ENCODE measurements at places on chromosomes 2 and 18.
A peak's percentile ranks its signal among the peaks of the same experiment; 100 is the strongest.

DNA sequence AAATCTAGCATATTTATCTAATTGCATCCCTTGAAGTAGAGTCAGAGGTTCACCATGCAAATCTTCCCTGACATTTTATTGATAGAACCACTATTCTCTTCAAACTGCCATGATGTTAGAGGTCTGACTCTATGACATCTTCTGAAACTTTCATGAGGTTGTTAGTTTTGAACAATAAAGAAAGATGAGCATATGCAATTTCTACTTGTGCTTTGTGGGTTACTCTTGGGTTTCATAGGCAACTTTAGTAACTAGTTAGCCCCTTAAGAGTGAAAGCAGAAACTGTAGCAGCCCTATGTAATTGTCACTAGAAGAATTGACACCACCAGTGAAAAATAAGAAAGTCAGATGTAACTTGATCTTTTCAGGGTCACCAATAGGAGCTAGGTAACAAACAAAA, 53.1 kb upstream of the ZEB2 start:
- no peak for DNase-seq

DNA sequence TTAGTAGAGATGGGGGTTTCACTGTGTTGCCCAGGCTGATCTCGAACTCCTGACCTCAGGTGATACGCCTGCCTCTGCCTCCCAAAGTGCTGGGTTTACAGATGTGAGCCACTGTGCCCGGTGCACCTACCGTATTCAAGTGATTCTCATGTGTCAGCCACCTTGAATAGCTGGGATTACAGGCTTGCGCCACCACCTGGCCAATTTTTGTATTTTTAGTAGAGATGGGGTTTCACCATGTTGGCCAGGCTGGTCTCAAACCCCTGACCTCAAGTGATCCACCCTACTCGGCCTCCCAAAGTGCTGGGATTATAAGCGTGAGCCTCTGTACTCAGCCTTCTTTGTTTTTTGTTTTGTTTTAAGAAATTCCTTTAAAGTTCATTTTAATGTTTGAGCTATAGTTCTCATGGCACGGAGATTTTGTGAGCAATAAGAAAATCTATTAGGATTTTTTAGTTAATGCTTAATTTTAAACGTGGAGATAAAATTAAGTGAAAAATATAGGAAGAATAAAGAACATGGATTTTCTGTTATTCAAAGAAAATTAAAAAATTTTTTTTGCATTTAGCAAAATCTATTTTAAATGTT, 242.6 kb downstream of the PHLPP1 start:
- DNase-seq = no peak

GRCh38 chr2:53527056-53527455, 240.5 kb upstream of the CHAC2 start:
- no peak for DNase-seq

- DNase-seq = no peak
Observed at GRCh38 chr2:202700075-202700901, 65.5 kb downstream of the FAM117B start.

GRCh38 chr2:238499731-238500580, 73.2 kb downstream of the ASB1 start:
- DNase-seq = no peak

- peak; percentile 83 for DNase-seq
Observed at GRCh38 chr2:6773007-6773693, 92.6 kb downstream of the CMPK2 start.

DNA sequence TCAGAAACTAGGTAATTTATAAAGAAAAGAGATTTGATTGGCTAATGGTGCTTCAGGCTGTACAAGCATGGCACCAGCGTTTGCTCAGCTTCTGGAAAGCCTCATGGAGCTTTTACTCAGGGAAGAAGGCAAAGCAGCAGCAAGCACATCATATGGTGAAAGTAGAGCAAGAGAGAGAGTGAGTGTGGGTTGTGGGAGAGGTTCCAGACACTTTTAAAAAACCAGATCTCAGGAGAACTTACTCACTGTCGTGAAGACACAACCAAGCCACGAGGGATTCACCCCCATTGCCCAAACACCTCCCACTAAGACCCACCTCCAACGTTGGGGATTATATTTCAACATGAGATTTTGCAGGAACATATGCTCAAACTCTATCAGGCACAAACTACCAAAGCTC, 554.6 kb upstream of the TNP1 start:
- no peak for DNase-seq

DNA sequence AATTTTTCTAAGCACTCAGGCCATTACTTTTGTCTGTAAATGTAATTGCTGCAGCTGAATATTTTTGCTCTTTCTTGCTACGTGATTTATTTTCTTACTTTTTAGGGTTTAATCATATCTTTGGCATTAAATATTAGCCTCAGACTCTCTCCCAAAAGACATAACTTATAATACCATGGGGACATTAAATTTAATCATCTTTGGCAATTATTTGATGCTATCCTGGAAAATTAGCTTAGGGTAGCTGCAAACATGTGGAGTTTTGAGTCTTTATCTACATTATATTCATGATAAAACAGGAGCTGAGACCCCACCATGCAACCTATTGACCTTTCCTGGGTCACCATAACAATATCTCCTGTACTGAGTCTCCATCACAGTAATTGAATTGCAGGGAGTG, 59.1 kb upstream of the EDAR start:
- DNase-seq = no peak

- no peak for DNase-seq
Observed at GRCh38 chr2:235551965-235552364, 58.1 kb downstream of the AGAP1 start.

DNA sequence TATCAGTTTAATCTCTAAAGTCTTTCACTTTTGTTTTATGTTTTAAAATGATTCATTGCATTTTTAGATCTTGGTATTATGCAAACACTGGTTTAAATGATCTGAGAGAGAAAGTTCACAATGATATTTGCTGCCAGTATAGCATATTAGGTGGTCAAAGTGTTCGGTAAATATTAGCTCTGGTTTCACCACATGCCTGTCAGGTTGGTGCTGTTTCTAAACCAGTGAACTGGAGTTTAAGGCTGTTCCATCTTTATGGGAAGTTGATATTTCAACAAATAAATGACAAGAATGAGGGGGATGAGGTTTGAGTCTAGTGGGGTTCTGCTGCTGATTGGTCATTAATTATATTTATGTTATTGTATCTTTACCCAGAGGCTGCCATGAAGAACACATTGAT, 436.4 kb downstream of the DCDC2C start:
- DNase-seq = no peak

GRCh38 chr2:44135771-44136170, 32.9 kb upstream of the PPM1B start:
- no peak for DNase-seq

- no peak for DNase-seq
Observed at GRCh38 chr2:161556440-161556839, 67.8 kb upstream of the SLC4A10 start.

- no peak for DNase-seq
Observed at GRCh38 chr2:144115739-144116291, 404.1 kb downstream of the ZEB2 start.

- no peak for DNase-seq
Observed at GRCh38 chr2:235087832-235088495, 136.1 kb downstream of the SH3BP4 start.

DNA sequence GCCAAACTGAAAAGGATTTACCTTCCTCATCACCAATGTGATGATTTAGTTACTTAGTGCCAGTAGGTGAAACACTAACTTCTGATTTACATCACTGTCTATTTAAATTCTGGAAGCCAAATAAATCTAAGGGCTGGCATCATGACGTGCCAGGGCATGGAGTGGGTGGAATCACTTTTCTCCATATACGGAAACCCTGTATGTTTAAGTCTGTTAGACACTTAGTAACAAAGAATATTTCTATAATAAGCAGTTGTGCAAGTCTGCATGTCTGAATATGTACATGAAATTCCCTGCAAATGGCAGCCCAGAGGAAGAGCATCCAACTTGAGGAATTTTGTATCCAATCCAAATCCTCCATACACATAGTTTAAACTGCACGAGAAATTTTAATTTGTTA, 243.1 kb upstream of the SMAD7 start:
- no peak for DNase-seq

- DNase-seq = no peak
Observed at GRCh38 chr2:152525277-152525838, 190.4 kb downstream of the FMNL2 start.

GRCh38 chr2:111617299-111618225, 266.4 kb downstream of the ANAPC1 start:
- no peak for DNase-seq

DNA sequence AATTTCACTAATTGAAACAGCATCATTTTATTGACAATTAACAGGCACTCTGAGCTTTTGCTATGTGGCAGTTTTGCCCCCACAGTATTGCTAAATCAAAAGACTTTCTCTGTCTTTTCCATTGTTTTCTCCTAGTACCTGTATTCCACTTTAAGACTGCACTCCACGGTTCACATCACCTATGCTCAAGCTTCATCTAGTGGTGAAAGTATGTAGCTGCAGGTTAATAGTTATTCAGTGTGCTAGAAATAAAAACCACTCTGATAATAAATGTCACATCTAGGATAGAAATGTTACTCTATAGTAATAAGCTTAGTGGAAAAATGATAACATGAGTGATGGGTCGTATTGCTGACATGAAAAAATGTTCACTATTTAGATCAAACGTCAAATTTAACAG, 24.6 kb downstream of the ARL6IP6 start:
- DNase-seq = no peak

DNA sequence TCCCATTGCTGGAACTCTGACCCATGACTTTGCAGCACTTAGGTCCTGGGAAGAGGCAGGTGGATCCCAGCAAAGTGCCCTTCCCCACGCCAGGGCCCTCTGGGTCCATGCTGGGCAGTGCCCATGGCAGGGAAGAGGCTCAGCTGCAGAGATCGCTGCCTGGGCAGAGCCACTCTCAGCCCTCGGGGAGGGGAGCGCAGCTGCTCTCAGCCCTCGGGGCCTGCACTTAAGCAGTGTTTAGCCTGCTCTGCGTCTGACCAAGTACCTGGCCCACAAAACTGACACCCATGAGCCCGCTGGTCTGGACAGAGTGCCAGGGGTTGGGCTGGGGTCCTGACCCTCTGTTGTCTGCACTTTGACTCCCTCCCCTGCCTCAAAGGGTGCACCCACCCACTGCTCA, 46.3 kb downstream of the AQP12A start:
- no peak for DNase-seq

- no peak for DNase-seq
Observed at GRCh38 chr2:121237980-121238665, 46.9 kb downstream of the TFCP2L1 start.

GRCh38 chr2:70891572-70892357, 43.9 kb upstream of the ATP6V1B1 start:
- DNase-seq = no peak

GRCh38 chr2:48514348-48515003, 15.5 kb upstream of the STON1 start:
- no peak for DNase-seq

- DNase-seq = no peak
Observed at GRCh38 chr2:217297096-217297495, 437.2 kb upstream of the TNP1 start.

GRCh38 chr2:133484784-133485183, 83.5 kb downstream of the NCKAP5 start:
- no peak for DNase-seq

DNA sequence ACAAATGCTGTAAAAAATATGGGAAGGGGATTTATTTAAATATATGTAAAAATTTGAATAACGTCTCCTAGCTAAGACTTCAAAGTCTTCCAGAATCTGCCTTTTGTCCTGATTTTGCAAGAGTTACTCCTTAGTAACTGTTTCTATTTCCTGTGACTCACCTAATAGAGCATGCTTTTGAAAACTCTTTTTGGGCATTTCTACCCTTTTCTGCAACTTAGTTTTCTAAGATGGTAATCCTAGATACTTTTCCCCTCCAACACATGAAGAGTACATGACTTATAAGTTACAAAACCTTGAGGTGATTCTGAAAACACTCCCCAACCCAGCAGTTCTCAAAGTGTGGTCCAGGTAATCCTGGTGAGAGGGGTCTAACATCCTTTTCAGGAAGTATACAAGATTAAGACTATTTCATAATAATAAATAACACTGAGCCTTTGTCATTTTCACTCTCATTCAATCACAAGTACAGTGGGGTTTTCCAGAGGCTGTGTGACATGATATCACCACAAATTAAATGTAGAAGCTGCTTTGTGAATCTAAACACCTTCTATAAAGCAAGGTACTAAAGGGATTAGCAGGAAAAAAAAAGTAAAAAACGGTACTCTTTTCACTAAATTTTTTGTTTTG, 31.9 kb downstream of the PPP4R3B start:
- no peak for DNase-seq

DNA sequence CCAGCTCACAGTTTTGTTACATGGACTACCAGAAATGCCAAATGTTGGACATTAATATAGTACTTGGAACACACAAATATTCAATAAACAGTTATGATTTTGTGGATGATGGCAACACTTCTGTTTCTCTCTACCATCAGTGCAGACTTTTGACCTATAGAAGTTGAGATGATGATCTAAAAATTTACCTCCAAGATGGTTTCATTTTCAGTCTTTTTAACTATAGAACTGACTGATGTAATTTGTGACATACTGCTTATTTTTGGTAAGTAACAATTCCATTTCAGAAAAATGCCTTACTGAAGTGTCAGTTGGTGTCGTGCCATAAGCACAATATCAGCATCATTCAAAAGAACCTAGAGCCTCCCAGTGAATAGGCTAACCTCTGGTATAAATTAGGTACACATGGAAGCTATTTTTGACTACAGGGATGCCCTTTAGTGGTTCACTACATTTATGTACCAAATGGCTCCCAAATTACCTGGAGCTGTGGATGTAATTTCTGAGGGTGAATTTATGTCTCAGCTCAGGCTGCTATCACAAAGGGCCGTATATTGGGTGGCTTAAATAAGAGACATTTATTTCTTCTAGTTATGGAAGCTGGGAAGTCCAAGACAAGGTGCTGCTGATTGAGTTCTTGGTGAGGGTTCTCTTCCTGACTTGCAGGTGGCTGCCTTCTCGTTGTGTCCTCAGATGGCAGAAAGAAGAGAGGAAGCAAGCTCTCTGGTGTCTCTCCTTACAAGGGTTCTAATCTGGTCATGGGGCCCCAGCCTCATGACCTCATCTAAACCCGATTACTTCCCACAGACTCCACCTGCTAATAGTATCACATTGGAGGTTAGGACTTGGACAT, 66.5 kb downstream of the ALPK2 start:
- no peak for DNase-seq

DNA sequence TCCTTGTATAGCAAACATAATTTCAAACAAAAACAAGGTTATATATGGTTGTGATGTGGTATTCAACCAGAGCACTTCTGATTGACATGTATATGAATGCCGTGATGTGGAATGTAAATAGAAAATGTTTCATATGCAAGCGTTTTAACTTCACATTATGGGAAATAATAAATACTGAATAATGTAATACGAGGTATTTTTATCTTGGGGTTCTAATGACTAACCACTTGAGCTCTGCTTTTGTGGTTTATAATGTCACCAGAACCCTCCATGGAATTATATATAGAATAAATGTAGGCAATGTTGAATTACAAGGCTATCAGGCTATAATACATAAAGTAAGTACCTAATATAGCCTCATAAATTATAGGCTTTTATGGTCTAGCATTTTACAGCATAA, 72.4 kb downstream of the ZNF521 start:
- no peak for DNase-seq

Data from liver (tissue), 10 donors.